ENCODE measurements at places on chromosomes 7 and 10. TPM values are rescaled to one million over a fixed set of nuclear protein-coding genes. Genes with fewer than 3 reads are reported as not detected.

Gene GIMAP1
- total RNA-seq, result 12.1 TPM

Gene PVRIG
- not detected for total RNA-seq

Gene PON1
- total RNA-seq, result not detected

Gene TRPV5
- not detected for total RNA-seq

GRCh38 chr7:98930464-98930863, 52.1 kb downstream of the TRRAP start:
- DNase-seq, result no peak

GRCh38 chr10:84191106-84191505, 3.2 kb upstream of the CDHR1 start:
- no peak for DNase-seq

- no peak for DNase-seq
These were observed 21.0 kb upstream of the FRAT2 start for GRCh38 chr10:97355571-97355975.

Measured in glomerular endothelial cell (primary cell).